HFFc6 (cell line): ENCODE measurements at places on chromosomes 12 and 14. TPM values are rescaled to one million over a fixed set of nuclear protein-coding genes. Genes with fewer than 3 reads are reported as not detected.

- H3K4me1 ChIP-seq = no peaks in the 10 kb centered on the region
- no peak overlapping the region for H3K4me3 ChIP-seq
- no peak overlapping the region for H3K27ac ChIP-seq
- no peaks in the 10 kb centered on the region for H3K36me3 ChIP-seq
These were observed 44.7 kb downstream of the GPHB5 start for GRCh38 chr14:63273717-63274655.

DNA sequence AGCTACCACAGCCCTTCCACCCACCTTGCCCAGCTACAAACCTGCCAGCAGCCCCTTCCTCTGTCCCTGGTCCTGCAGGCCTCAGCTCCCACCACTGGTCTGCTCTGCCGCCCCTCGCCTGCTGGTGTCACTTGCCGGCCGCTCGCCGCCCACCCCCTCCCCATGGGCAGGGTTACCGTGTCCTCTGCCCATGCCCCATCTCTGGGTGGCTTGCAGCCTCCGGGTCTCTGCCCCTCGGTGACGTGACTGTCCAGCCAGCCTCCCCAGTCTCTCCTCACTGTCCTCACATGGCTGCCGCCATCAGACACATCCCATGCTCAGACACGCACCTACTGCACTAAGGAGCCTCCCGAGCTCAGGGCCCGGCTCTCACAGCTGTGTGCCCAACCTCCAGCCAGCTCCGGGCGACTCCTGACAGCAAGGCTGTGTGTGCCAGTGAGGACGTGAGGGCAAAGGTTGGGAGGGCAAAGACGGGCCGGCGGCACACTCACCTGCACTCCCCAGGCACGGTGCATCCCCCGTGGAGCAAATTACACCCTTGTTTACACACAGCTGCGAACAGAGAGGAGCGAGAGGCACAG, 13.4 kb downstream of the JAG2 start:
- DNase-seq = no peak
- no peaks in the 10 kb centered on the region for H3K36me3 ChIP-seq
- H3K4me1 ChIP-seq = no peaks in the 10 kb centered on the region
- no peak overlapping the region for H3K27ac ChIP-seq
- H3K27me3 ChIP-seq = peaks cover 8% of the 10 kb centered on the region

DNA sequence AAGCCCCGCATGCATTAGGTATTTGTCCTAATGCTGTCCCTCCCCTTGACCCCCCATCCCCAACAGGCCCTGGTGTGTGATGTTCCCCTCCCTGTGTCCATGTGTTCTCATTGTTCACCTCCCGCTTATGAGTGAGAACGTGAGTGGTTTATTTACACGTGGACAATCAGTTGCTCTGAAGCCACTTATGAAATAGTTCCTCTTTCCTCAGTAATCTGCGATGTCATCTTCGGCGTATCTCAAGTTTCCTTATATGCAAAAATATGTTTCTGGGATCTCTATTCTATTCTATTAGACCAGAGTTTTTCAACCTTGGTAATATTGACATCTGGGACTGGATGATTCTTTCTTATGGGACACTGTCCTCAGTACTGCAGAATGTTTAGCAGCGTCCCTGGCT, 56.0 kb upstream of the DCD start:
- peaks cover 6% of the 10 kb centered on the region; the same call in 1 of the 2 replicates for H3K27me3 ChIP-seq
- H3K27ac ChIP-seq = no peak overlapping the region
- no peaks in the 10 kb centered on the region for H3K36me3 ChIP-seq
- H3K4me1 ChIP-seq = no peaks in the 10 kb centered on the region

DNA sequence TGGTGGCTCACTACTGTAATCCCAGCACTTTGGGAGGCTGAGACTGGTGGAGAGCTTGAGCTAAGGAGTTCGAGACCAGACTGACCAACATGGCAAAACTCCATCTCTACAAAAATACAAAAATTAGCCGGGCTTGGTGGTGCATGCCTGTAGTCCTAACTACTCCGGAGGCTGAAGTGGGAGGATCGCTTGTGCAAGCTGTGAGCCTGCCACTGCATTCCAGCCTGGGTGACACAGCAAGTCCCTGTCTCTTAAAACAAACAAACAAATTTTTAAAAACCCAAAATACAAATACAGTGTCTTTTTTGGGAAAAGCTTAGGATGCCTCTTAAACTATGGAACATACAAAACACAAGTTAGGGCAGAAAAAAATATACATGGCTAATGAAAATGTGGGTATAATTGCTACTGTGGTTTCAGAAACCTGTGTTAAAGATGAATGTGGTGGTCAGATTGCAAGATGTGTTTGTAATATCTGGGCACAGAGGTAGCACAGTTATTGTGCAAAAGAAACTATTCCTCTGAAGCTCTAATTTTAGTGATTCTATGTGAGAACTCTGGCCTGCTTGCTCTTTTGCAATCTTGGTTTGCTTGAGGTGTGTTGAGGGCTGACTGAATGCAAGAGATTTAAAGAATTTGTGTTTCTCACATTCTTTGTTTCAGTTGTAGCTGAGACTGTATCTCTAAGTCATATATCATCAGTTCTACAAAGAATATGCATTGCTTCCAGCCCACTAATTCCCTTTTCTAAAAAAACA, 3.9 kb upstream of the HSPA2 start:
- H3K36me3 ChIP-seq = peaks cover 14% of the 10 kb centered on the region
- H3K4me3 ChIP-seq = peak overlapping the region; percentile 39; the same call in 1 of the 2 replicates
- peaks cover 22% of the 10 kb centered on the region for H3K4me1 ChIP-seq
- peak overlapping the region; percentile 70 for H3K27ac ChIP-seq
- peaks cover 5% of the 10 kb centered on the region; the same call in 1 of the 2 replicates for H3K27me3 ChIP-seq
- DNase-seq = peak; percentile 31

The CCDC184 gene
- total RNA-seq = 0.42 to 0.60 TPM (median 0.59 TPM) in 3 replicates

The KRT83 gene
- total RNA-seq = not detected in 3 replicates

The KCNJ8 gene
- total RNA-seq = 0.72 to 8.9 TPM (median 1.6 TPM) in 3 replicates

The KRT2 gene
- not detected in 3 replicates for total RNA-seq
